ENCODE measurements at places on chromosomes 7 and 10.

DNA sequence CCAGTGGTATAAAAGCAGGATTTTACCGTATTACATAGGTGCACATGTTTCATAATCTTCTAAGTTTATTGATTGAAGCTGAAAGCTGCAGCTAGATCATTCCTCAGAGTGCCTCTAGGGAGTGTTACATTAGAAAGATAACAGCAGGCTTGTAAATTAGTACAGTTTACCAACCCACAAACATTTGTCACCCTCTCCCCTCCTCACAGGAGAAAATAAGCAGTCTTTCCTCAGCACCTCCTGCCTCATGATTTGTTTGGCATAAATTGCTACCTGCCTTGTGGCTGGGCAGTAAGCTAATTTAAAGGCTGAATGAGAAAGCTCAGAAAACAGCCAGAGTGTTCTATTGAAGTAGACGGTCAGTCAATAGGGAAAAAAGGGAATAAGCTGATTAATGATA lies 74.2 kb downstream of the NXPH1 start:
- DNase-seq = no peak

DNA sequence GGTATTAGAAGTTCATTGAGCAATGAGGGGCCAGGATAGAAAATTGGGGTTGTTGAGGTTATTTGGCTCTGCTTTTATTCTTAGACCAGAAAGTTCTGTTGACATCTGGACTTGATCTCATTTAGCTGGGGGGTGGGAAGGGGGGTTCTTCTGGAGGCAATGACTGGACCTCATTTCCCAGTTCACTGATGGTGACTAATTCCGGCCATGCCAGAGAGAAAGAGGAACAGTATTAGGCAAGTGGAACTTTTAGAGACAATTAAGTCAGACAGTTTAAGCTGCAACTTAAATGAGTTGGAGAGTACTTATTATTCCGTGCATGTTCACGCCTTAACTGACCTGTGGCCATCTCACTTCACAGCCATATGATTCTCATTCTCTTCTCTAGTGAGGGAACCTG lies 512.5 kb downstream of the REEP3 start:
- no peak for DNase-seq

GRCh38 chr10:61359452-61359851 lies 93.7 kb downstream of the TMEM26 start:
- DNase-seq = no peak

DNA sequence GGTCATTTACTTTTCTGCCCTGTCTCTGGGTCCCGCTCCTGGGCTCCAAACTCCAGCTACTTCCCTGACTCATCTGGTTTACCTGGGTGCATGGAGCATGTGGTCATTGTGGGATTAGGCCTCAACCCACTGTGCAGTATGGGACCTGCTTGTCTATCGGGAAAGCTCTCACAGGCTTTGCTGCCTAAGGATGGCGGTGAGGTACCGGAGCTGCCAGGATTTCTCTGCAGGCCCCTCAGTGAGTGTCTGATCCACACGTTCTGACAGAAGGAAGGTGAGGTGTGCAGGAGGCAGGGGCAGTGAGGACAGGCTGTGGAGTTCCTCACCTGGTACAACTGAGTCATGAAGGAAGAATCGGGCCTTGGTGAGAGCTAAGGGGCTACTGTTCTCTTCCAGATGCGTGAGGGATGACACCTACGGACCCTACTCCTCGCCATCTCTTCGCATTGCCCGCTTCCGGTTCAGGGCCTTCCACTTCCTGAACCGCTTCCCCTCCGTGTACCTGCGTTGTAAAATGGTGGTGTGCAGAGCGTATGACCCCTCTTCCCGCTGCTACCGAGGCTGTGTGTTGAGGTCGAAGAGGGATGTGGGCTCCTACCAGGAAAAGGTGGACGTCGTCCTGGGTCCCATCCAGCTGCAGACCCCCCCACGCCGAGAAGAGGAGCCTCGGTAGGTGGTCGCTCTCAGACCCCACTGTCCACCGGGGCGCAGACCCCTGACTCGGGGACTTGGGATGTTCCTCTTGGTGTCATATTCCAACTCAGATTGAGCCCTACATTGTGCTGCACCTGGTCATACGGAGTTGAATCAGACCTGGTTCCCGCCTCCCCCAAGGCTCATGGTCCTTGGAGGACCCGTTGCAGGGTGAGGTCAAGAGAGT lies 56.7 kb downstream of the C10orf120 start:
- DNase-seq = no peak

GRCh38 chr10:30176776-30177533 lies 117.6 kb upstream of the JCAD start:
- DNase-seq = no peak

- no peak for DNase-seq
These were observed 21.0 kb upstream of the EPC1 start for GRCh38 chr10:32367793-32368453.

DNA sequence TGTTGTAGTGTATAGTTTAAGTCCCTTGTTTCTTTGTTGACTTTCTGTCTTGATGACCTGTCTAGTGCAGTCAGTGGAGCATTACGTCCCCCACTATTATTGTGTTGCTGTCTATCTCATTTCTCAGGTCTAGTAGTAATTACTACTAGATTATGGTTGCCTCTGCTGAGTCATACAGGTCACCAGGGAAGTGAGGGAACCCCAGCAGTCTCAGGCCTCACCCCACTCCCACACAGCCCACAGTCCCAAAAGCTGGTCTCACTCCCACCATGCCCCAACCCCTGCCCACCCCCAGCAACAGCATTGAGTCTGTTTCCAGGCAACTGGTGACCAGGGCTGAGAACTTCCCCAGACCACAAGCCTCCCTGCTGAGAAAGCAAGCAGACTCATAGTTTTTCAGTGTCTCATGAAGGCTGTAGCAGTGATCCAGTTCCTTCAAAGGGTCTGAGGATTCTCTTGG lies 88.0 kb downstream of the PLXDC2 start:
- DNase-seq = no peak

DNA sequence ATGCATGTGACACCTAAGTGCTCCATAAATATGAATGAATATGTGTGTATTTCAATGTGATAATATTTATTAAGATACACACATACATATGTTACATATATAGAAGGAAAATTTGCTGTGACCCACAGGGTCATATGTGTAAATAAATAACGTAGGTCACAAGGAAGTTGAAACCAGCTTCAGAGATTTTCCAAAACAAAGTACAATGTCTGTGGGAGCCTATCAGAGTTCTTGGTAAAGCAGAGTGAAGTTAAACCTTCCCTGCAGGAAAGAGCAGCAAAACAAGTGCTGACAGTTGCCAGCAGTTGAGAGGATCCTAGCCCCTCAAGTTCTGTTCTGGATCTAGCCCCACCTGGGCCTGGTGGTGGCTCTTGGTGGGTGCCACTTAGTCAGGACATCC lies 91.2 kb downstream of the CCNY start:
- no peak for DNase-seq

- no peak for DNase-seq
These were observed 15.6 kb downstream of the SMKR1 start for GRCh38 chr7:129517931-129518330.

DNA sequence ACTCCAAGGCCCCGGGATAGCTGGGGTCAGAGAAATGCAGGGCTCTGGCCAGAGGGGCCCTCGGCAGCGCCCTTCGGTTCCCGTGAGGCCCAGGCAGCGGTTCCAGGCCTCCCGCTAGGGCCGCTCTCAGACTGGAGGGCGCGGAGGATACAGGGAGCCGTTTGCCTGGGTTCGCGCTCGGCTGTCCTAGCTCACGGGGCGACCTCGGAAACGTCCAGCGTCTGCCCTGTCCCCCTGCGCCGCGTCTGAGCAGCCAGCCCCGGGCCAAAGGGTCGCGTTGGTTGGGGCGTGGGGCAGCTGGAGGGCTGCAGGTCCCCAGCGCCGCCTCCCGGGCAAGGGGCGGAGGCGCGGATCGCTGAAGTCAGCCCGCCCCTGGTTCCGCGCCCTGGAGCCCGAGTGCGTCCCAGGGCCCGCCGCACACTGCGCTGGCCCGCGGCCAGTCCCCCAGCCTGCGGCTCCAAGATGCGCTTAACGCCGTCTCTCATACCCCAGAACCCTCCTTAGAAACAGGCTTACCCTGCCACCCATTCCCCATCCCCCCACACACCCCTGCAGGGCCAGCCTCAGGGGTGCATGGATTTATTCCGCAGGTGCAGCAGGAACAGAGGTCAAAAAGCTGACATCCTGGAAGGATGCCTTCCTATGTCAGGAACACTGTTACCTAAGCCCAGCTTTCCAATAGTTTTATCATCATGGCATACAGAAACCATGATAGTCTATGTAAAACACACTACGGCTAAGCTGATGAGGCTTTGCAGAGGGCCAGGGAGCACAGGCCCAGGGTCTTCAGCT lies 22.1 kb upstream of the OPN4 start:
- no peak for DNase-seq

GRCh38 chr7:75642810-75643486 lies 95.8 kb downstream of the HIP1 start:
- DNase-seq = no peak

DNA sequence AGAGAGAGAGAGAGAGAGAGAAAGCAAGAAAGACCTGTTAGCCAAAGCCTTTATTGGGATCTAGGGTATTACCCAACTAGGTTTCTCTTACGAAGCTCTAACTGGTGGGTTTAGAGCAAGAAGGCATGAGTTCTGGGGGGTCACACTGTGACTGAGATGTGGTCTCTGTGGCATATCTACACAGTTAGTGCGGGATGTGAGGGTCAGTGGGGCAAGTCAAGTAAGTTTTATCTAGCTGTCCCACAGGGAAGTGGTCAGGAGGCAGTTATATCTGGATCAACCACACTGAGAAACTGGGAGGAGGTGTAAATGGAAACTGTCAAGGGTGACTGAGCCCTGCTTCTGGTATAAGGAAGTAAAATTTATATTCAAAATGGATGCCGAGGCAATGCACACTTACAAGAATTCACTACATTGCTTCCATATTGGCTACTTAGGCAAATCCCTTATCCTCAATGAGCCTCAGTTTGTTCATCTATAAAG lies 331.6 kb upstream of the HPS1 start:
- no peak for DNase-seq

DNA sequence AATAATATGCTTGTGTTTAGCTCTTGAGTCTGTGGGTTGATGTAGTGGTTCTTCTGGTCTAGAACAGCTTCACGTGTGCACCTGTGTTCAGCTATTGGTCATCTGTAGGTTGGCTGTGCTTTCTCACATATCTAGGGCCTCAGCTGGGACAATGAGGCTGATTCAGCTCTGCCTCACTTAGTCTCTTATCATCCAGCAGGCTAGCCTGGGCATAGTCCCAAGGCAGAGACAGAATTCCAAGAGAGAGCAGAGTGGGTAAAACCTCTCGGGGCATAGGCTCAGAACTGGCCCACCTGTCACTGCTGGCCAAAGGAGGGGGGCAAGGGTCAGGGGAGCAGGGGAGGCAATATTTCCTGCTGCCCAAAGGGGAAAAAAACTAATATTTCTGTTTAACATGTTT lies 32.0 kb upstream of the MXI1 start:
- DNase-seq = no peak

- no peak for DNase-seq
These were observed 8.5 kb downstream of the KCNMA1 start for GRCh38 chr10:77628906-77629730.

DNA sequence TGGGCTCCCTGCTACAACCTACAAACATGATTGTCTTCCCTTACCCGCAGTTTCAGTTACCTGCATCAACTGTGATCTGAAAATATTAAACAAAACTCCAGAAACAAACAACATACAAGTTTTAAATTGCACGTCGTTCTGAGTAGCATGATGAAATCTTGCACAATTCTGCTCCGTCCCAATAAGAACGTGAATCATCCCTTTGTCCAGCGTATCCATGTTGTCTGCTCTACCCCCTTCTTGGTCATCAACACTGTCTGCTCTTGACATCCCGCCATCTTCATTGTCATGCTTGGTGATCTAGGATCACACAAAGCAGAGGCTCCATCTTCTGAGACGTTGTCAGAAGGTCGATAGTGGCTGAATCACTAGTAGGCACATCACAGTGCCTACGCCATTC lies 53.9 kb downstream of the ACADSB start:
- no peak for DNase-seq

DNA sequence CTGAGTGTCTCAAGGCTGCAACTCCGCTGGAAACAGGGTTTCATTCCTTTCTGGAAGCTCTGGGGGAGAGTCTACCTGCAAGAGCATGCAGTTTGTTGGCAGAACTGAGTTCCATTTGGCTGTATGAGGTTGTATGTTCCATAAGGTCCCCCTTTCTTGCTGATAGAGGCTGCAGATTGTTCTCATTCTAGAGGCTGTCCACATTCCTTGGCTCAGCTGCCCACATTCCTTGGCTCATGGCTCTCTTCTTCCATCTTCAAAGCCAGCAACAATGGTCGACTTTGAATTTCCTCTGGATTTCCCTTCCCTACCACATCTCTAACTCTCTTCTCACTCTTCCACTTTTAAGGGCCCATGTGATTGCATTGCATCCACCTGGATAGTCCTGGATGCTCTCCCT lies 147.3 kb upstream of the CDCA7L start:
- DNase-seq = no peak

DNA sequence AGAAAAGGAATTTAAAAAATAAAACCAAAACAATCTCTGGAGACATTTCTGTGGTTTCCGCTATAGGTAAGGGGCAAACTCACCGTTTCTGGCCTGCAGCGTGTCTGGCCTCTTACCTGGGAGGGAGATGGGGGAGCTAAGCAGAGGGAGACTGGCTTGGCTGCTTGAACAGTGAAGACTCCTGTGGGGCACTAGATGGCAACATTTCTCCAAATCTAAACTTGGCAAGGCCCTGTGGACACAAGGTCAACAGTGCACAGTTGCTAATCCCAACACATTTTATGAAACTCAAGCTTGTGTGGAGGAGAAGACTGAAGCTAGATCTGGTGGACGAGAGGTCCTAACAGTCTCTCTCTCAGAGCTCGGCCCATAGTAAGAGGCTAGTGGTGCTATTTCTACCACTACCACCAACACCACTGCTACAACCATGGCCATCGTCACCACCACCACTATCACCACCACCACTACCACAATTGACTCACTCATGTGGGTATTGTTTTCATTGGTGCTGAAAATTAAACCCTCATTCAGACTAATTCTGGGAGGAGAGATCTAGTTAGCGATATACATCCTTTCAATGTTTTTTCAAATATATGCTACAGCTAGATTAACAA lies 28.4 kb upstream of the CDHR3 start:
- DNase-seq = no peak

DNA sequence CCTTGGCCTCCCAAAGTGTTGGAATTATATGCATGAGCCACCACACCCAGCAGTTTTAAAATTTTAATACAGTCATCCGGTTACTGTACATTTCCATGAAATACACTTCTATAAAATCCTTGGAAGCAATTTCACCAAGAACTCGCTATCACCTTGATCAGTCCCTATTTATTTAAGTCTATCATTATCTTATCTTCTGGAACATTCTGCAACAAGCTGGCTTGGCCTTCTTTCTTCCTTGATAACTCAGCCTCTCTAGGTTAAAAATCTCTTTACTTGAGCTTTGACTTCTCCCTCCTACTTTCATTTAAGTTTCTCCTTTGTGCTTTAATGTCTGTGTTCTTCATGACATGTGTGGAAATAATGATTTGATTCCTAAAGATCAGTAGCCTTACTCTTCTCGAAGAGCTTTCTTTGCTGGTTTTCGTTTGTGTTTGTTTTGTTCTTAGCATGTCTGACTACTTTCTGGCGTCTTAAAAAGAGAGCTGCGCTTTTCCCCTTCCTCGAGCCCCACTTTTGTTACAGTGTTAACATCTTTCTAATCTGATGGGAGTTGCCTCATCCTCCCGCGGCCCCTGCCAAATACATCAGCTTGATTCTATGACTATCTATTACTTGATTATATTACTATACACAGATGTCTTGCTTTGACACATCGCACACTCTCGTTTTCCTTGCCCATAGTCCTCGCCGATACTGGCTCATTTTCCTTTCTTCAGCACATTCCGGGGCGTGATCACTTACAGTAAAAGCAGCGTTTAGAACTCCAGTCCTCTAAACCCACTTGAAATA lies 11.1 kb upstream of the CALML5 start:
- DNase-seq = no peak

GRCh38 chr10:88149906-88150305 lies 286.5 kb downstream of the PTEN start:
- DNase-seq = no peak
